ENCODE measurements at places on chromosomes 5 and 9.

DNA sequence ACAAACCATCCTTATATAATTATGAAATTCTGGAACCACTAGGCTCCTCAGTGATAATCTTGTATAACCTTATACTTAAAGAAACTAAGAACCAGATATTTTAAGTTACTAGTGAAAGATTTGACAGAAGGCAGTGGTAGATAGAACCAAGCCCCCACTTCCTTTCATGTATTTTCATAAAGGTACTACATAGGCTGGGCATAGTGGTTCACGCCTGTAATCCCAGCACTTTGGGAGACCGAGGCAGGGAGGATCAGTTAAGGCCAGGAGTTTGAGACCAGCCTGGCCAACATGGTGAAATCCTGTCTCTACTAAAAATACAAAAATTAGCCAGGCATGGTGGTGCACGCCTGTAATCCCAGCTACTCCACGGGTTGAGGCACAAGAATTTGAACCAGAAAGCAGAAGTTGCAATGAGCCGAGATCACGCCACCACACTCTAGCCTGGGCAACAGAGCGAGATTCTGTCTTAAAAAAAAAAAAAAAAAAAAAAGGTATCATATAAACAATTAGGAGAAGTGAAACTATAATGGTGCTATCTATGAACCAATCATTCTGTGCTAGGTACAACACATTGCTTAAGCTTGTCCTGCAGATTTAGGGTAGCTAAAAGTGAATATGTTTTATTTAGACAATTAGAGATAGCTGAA is 27.9 kb upstream of the DTWD2 start:
- no peak for DNase-seq

GRCh38 chr5:172171118-172171517 is 16.9 kb downstream of the STK10 start:
- no peak for DNase-seq

- DNase-seq, result no peak
Observed at GRCh38 chr5:96823900-96824380, 16.2 kb upstream of the ERAP1 start.

GRCh38 chr5:1060535-1060981 is 51.3 kb downstream of the SLC12A7 start:
- DNase-seq, result no peak

- no peak for DNase-seq
Observed at GRCh38 chr9:93217706-93218105, 33.8 kb downstream of the WNK2 start.

DNA sequence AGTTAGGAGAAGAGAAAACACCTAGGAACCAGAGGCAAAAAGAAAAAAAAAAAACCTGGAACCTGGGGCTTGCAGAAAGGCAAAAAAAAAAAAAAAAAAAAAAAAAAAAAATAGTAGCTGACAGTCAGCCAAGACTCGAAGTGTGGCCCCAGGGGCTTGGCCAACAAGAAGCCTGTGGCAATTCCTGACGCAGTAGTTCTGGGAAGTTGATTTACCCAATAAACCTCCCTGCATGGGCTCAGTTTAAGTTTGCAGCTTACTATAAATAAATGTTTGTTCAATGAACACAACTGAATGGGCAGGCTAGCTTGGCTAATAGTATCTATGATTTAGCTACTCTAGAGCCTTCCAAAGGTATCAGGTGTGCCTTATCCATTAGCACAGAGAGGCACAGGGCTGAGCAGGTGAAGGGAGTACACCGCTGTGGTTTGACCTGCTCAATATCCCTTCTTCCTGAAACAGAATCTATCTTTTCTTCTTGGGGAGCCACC is 21.3 kb upstream of the GLRX start:
- DNase-seq, result no peak

Measured in stimulated activated CD4-positive, alpha-beta T cell treated with anti-CD3 and anti-CD28 coated beads, Interleukin-4, amount 100 ng/mL, for 4 hours (primary cell).